ENCODE measurements at places on chromosomes 11 and 22.
A peak's percentile ranks its signal among the peaks of the same experiment; 100 is the strongest.

GRCh38 chr11:12114193-12115033 is 4.0 kb downstream of the MICAL2 start:
- no peak for DNase-seq

DNA sequence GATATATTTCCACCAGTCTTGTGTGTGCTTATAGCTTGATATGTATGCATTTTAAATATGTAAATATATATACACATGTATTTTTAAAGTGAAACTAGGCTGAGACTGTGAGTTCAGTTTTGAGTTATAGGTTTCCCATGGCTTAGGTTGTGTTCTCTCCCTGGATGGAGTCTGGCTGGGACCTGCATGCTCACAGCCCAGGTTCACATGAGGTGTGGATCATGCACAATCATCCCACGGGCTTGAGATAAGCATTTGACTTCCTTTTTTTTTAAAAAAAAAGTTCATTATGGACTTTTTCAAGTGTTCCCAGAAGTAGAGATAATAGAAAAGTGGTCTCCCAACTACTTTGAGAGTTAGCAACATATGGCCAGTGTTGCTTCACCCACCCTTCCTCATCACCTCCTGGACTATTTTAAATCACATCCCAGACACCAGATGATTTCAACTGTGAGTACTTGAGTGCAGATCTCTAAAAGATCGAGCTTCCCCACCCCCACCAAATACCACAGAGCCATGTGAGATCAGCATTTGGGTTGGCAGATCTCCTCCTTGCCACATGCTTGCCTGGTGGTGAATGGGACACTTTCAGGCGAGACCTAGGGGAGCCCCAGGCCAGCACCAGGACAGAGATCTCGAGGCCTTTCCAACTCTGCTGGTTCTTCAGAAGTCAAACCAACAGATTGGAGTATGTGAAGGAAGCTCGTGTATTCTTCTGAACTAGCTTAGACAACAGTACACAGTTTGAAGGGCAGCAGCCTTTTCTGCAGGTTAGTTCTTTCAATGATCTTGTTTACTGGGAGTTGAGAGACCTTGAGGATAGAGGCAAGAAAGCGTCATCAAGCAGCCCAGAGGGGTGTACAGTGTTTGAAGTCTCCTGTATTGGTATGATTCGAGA is 15.9 kb downstream of the MED15 start:
- DNase-seq = no peak

- DNase-seq = peak; percentile 38
Measured at GRCh38 chr22:46542011-46542985, 4.9 kb upstream of the CELSR1 start.

DNA sequence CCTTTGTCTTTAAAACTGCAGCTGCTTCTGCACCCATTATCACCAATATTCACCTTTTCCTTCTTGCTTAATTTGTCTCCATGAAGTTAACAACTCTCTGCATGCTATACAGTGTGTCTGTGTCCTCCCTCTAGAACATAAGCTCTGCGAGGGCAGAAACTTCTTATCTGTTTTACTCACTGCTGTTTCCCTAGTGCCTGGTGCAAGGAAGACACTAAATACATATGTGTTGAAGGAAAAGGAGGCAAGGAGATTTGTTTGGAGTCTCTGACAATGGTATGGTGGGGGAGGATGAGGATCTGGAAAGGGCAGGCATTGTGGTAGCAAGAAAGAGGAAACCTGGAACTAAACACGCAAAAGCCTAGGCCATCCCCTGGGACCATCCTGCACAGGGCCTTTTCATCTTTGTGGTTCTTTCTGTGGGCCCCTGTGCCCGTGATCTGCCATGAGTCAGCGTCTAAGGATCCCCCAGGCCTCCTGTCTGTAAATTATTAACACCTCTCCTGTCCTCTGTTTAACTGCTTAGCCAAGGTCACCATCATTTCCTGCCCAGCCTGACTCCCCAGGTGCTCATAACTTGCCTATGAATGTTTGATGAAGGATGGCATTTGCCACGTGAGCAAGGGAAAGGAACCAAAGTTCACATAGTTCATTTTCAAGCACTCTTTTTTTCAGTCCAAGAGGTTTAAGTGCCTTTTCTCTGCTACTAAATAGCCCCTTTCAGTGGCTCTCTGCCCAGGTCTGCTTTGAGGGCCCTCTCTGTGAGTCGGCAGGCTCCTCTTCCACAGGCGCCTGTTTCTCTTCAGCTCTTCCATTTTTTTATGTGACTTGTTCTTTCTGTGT is 131.1 kb downstream of the RASSF10 start:
- no peak for DNase-seq
